ENCODE measurements at places on chromosomes 16 and 17.

DNA sequence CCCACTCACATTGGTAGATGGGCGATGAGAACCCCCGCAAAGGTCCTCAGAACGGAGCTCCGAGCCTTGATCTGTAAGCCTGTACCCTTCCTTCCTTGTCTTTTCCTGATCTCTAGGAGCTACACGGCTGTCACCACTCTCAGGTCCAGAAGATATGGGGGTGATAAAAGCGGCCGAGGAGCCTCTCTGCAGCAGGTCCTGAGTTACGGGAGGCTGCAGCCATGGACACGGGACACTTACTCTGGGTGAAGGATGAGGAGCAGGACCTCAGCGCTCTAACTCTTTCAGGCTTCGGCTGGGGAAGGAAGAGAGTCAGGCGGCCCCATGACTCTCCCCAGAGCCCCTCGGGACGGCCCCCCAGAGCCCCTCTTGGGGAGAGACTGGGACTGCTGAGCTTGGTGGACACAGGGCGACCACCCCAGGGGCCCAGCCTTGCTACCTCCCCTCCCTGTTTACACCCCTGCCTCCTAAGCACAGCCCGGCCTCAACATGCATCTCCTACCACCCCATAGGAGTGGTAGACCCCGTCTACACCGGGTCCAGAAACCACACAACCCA lies 74.4 kb downstream of the SDK2 start:
- DNase-seq = no peak

DNA sequence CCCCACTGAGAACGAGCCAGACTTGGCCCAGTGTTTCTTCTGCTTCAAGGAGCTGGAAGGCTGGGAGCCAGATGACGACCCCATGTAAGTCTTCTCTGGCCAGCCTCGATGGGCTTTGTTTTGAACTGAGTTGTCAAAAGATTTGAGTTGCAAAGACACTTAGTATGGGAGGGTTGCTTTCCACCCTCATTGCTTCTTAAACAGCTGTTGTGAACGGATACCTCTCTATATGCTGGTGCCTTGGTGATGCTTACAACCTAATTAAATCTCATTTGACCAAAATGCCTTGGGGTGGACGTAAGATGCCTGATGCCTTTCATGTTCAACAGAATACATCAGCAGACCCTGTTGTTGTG lies 631 bp downstream of the BIRC5 start:
- DNase-seq = no peak

DNA sequence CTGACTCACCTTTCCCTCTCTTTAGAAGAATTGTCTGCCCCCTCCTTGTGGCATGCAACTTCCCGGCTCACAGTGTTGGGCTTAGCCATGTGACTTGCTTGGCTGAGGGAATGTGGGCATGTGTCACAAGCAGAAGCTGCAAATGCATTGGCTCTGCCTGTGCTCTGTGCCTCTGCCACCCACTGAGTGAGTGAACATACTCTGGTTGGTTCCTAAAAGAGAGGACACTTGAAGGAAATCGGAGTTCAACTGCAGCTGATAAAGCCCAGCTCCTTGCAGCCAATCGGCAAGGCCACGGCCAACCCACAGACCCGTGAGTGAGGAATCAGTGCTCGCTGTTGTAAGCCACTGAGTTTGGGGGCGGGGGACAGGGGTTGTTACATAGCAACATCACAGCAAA lies 10.9 kb upstream of the GINS2 start:
- DNase-seq = peak; percentile 45

GRCh38 chr17:8029121-8029520 lies 9.7 kb upstream of the ALOX15B start:
- DNase-seq = no peak

DNA sequence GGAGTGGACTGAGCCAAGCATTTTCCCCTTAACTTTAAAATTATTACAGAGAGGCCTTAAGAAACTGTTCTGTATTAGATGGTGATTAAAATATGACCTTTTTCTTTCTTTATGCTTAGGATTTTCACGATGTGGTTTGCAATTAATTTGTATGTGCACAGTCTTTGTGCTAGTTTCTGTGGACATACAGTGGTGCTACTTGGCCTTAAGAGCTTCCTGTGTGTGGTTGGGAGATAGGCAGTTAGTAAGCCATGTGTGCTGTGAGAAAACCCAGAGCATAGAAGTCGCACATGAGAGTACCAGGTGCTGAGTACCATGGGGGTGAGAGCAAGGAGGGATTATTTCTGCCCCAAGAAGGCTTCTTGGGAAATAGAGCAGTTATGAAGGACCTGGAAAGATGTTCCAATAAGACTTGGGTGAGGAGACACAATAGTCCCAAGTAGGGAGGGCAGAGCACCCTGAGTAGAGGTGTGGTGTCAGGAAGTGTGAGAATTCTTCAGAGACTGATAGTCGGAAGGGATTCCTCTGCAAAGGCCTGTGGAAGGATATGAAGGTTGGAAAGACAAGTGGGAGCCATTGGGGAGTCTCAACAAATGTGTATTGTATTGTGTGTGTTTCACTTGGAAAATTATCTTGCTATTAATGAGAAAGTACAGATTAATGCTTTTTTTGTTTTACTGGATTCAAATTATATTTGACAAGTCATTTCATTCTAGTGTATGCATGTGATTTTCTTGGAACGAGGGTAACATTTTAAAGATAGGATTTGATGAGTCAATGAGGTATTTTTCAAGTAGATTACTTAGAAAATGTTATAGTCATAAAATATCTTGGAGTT lies 239.9 kb downstream of the PRKCA start:
- no peak for DNase-seq

- no peak for DNase-seq
Observed at GRCh38 chr16:55489119-55489955, 10.3 kb downstream of the MMP2 start.

Data from hepatic stellate cell (primary cell).